Mesenchymal stem cell (in vitro differentiated cells and primary cell): ENCODE measurements at places on chromosomes 5 and 9.

DNA sequence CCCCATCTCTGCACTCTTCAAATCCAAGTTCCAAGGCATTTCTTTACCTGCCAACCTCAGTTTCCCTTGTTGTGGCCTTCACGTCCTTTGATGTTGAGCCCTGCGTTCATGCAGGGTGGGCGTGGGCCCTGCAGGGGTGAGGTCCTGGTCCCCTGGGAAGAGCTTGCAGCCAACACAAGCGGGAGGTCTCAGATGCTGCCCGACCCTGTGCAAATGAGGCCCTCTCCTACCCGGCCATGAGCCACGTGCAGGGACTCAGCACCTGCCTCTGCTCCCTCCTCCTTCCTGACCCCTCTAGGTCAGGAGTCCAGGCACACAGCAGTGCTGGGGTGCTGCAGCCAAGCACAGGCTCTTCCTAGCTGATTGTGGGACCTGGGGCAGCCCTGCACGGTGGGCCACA is 124.5 kb downstream of the ADAMTS2 start:
- no peak for DNase-seq
- no peaks in the 10 kb centered on the region for H3K4me1 ChIP-seq
- no peaks in the 10 kb centered on the region for H3K27me3 ChIP-seq
- H3K36me3 ChIP-seq, result no peaks in the 10 kb centered on the region
- H3K27ac ChIP-seq, result no peak overlapping the region

- DNase-seq, result no peak
- H3K27me3 ChIP-seq, result peaks cover 37% of the 10 kb centered on the region
- H3K4me1 ChIP-seq, result no peaks in the 10 kb centered on the region
- H3K4me3 ChIP-seq, result no peak overlapping the region
- H3K36me3 ChIP-seq, result no peaks in the 10 kb centered on the region
These were observed 278.0 kb downstream of the NTRK2 start for GRCh38 chr9:84947412-84947972.

DNA sequence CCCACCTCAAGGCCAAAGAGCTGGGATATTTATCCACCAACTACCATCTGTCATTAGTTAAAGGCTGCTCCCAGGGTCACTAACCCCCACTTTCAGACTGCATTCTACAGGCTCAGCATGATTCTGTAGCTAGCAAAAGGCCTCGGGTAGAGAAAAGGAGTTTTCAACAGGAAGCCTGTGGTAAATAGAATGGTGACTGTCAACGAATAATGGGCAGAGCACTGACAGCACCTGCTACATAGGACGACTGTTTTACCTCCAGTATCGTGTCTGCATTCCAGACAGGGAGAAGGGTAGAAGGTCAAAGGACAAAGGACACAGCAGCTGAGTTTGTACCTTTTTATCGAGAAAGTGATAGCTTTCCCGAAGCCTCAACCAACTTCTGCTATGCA is 20.3 kb downstream of the MFAP3 start:
- no peak overlapping the region for H3K4me3 ChIP-seq
- H3K27me3 ChIP-seq, result no peaks in the 10 kb centered on the region
- H3K27ac ChIP-seq, result no peak overlapping the region
- DNase-seq, result no peak
- H3K36me3 ChIP-seq, result peaks cover 13% of the 10 kb centered on the region

GRCh38 chr9:97904725-97905124 is 17.6 kb downstream of the TRMO start:
- no peak overlapping the region for H3K4me3 ChIP-seq
- no peak for DNase-seq
- H3K4me1 ChIP-seq, result peaks cover 1% of the 10 kb centered on the region
- H3K27ac ChIP-seq, result no peak overlapping the region
- H3K27me3 ChIP-seq, result no peaks in the 10 kb centered on the region
- peaks cover 19% of the 10 kb centered on the region for H3K36me3 ChIP-seq

GRCh38 chr9:122122903-122123632 is 30.0 kb upstream of the TTLL11 start:
- H3K4me1 ChIP-seq, result peaks cover 20% of the 10 kb centered on the region
- no peak overlapping the region for H3K4me3 ChIP-seq
- DNase-seq, result peak; percentile 63
- H3K27ac ChIP-seq, result no peak overlapping the region
- H3K27me3 ChIP-seq, result peaks cover 35% of the 10 kb centered on the region
- H3K36me3 ChIP-seq, result no peaks in the 10 kb centered on the region

- no peaks in the 10 kb centered on the region for H3K27me3 ChIP-seq
- DNase-seq, result peak; percentile 44
- H3K4me3 ChIP-seq, result no peak overlapping the region
- H3K36me3 ChIP-seq, result no peaks in the 10 kb centered on the region
- H3K27ac ChIP-seq, result peak overlapping the region; percentile 48
These were observed 37.6 kb downstream of the ANKRD33B start for GRCh38 chr5:10601246-10602030.

- H3K27me3 ChIP-seq, result no peaks in the 10 kb centered on the region
- DNase-seq, result no peak
- no peak overlapping the region for H3K27ac ChIP-seq
- no peak overlapping the region for H3K4me3 ChIP-seq
These were observed 9.2 kb downstream of the JADE2 start for GRCh38 chr5:134534726-134535110.

DNA sequence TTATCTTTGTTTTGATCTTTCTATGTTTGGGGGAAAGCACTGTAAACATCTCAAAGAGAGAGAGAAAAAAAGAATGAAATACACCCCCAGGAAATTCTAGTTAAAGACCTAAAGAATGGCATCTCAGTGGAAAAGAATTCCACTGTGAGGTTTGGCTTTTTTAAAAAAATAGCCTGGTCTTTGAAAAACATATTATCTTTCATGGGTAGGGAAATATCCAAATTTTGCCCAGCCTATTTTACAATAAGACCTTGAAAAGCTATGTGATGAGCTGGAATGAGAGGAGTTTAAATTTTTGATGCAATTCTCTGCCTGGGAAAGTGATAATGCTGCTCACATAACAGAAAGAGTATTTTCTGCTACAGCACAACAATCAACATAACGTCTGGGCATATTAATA is 348.1 kb upstream of the WWC1 start:
- H3K27me3 ChIP-seq, result no peaks in the 10 kb centered on the region
- H3K4me1 ChIP-seq, result peaks cover 15% of the 10 kb centered on the region
- H3K4me3 ChIP-seq, result no peak overlapping the region
- DNase-seq, result no peak
- peak overlapping the region; percentile 56 for H3K27ac ChIP-seq
- H3K36me3 ChIP-seq, result no peaks in the 10 kb centered on the region

- peaks cover 98% of the 10 kb centered on the region for H3K36me3 ChIP-seq
- peak; percentile 46 for DNase-seq
- H3K4me1 ChIP-seq, result no peaks in the 10 kb centered on the region
- no peaks in the 10 kb centered on the region for H3K27me3 ChIP-seq
- no peak overlapping the region for H3K4me3 ChIP-seq
These were observed 28.2 kb downstream of the MTRR start for GRCh38 chr5:7897014-7897600.

DNA sequence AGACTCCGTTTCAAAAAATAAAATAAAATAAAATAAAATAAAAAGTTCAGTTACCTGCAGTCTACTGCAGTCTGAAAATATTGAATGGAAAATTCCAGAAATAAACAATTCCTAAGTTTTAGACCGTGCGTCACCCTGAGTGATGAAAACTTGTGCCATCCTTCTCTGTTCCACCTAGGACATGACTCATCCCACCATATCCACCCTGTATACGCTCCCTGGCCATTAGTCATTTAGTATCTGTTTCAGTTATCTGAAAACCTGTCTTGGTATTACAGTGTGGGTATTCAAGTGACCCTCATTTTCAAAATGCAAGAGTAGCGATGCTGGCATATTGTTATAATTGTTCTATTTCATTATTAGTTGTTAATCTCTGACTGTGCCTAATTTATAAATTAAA is 51.8 kb upstream of the TEX48 start:
- no peak overlapping the region for H3K27ac ChIP-seq
- H3K36me3 ChIP-seq, result no peaks in the 10 kb centered on the region
- H3K4me1 ChIP-seq, result peaks cover 1% of the 10 kb centered on the region
- H3K4me3 ChIP-seq, result no peak overlapping the region

- DNase-seq, result peak; percentile 46
- H3K27ac ChIP-seq, result peak overlapping the region; percentile 33
- no peaks in the 10 kb centered on the region for H3K27me3 ChIP-seq
- H3K4me3 ChIP-seq, result no peak overlapping the region
- H3K36me3 ChIP-seq, result no peaks in the 10 kb centered on the region
These were observed 72.7 kb upstream of the RANBP3L start for GRCh38 chr5:36374266-36374862.

- H3K4me1 ChIP-seq, result no peaks in the 10 kb centered on the region
- H3K27ac ChIP-seq, result no peak overlapping the region
- no peaks in the 10 kb centered on the region for H3K27me3 ChIP-seq
- peaks cover 2% of the 10 kb centered on the region for H3K36me3 ChIP-seq
- no peak overlapping the region for H3K4me3 ChIP-seq
These were observed 142.9 kb upstream of the POU5F2 start for GRCh38 chr5:93884254-93884653.

GRCh38 chr5:57311251-57311650 is 137.4 kb downstream of the GPBP1 start:
- DNase-seq, result no peak
- no peak overlapping the region for H3K4me3 ChIP-seq
- peaks cover 8% of the 10 kb centered on the region for H3K27me3 ChIP-seq
- H3K36me3 ChIP-seq, result no peaks in the 10 kb centered on the region
- peaks cover 2% of the 10 kb centered on the region for H3K4me1 ChIP-seq

DNA sequence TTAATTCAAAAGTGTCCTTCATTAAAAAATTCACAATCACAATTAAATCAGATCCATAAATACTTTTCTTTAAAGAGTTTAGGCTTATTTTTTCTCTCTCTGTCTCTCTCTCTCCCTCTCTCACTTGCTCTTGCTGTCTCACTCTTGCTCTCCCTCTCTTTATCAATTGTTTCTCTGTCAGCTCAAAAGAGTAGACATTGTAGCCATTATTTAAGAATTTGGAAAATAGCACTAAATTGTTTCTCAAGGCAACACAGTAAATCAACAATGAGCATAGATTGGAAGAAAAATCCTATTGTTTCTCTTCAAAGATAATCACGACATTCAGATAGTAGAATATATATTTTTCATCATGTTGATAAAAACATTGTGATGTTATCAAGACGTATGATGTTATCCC is 1114.0 kb downstream of the PTPRD start:
- H3K27me3 ChIP-seq, result no peaks in the 10 kb centered on the region
- DNase-seq, result no peak
- H3K27ac ChIP-seq, result no peak overlapping the region
- no peaks in the 10 kb centered on the region for H3K4me1 ChIP-seq
- no peak overlapping the region for H3K4me3 ChIP-seq

GRCh38 chr5:171299851-171300250 is 9.2 kb upstream of the TLX3 start:
- no peak overlapping the region for H3K4me3 ChIP-seq
- DNase-seq, result no peak
- peaks cover 3% of the 10 kb centered on the region for H3K36me3 ChIP-seq
- peaks cover 10% of the 10 kb centered on the region for H3K27me3 ChIP-seq
- H3K27ac ChIP-seq, result no peak overlapping the region
- peaks cover 2% of the 10 kb centered on the region for H3K4me1 ChIP-seq

- H3K36me3 ChIP-seq, result no peaks in the 10 kb centered on the region
- H3K27me3 ChIP-seq, result peaks cover 8% of the 10 kb centered on the region
- H3K4me1 ChIP-seq, result peaks cover 16% of the 10 kb centered on the region
- H3K27ac ChIP-seq, result no peak overlapping the region
These were observed 39.3 kb downstream of the CRB2 start for GRCh38 chr9:123395276-123395688.

- H3K4me1 ChIP-seq, result no peaks in the 10 kb centered on the region
- H3K36me3 ChIP-seq, result no peaks in the 10 kb centered on the region
- no peaks in the 10 kb centered on the region for H3K27me3 ChIP-seq
- no peak for DNase-seq
- H3K27ac ChIP-seq, result no peak overlapping the region
- H3K4me3 ChIP-seq, result no peak overlapping the region
These were observed 679.9 kb downstream of the ISL1 start for GRCh38 chr5:52063186-52063585.

- H3K27ac ChIP-seq, result no peak overlapping the region
- peaks cover 38% of the 10 kb centered on the region for H3K36me3 ChIP-seq
- peaks cover 28% of the 10 kb centered on the region for H3K27me3 ChIP-seq
- DNase-seq, result no peak
- peak overlapping the region; percentile 63 for H3K4me3 ChIP-seq
These were observed 665 bp downstream of the TCF7 start for GRCh38 chr5:134114886-134115805.

- H3K4me1 ChIP-seq, result no peaks in the 10 kb centered on the region
- no peak for DNase-seq
- H3K27me3 ChIP-seq, result no peaks in the 10 kb centered on the region
- H3K36me3 ChIP-seq, result no peaks in the 10 kb centered on the region
- no peak overlapping the region for H3K4me3 ChIP-seq
These were observed 20.5 kb downstream of the SELENOP start for GRCh38 chr5:42791151-42791550.

- no peak overlapping the region for H3K4me3 ChIP-seq
- no peak overlapping the region for H3K27ac ChIP-seq
- H3K4me1 ChIP-seq, result peaks cover 7% of the 10 kb centered on the region
- H3K36me3 ChIP-seq, result no peaks in the 10 kb centered on the region
These were observed 153.6 kb downstream of the NR3C1 start for GRCh38 chr5:143249851-143250250.

GRCh38 chr5:89097103-89097502 is 214.1 kb upstream of the MEF2C start:
- H3K4me3 ChIP-seq, result no peak overlapping the region
- H3K4me1 ChIP-seq, result no peaks in the 10 kb centered on the region
- H3K27ac ChIP-seq, result no peak overlapping the region
- H3K27me3 ChIP-seq, result no peaks in the 10 kb centered on the region

- H3K4me3 ChIP-seq, result no peak overlapping the region
- no peak for DNase-seq
- H3K27me3 ChIP-seq, result no peaks in the 10 kb centered on the region
- H3K36me3 ChIP-seq, result no peaks in the 10 kb centered on the region
These were observed 194.7 kb downstream of the DNAH5 start for GRCh38 chr5:13749766-13750165.

DNA sequence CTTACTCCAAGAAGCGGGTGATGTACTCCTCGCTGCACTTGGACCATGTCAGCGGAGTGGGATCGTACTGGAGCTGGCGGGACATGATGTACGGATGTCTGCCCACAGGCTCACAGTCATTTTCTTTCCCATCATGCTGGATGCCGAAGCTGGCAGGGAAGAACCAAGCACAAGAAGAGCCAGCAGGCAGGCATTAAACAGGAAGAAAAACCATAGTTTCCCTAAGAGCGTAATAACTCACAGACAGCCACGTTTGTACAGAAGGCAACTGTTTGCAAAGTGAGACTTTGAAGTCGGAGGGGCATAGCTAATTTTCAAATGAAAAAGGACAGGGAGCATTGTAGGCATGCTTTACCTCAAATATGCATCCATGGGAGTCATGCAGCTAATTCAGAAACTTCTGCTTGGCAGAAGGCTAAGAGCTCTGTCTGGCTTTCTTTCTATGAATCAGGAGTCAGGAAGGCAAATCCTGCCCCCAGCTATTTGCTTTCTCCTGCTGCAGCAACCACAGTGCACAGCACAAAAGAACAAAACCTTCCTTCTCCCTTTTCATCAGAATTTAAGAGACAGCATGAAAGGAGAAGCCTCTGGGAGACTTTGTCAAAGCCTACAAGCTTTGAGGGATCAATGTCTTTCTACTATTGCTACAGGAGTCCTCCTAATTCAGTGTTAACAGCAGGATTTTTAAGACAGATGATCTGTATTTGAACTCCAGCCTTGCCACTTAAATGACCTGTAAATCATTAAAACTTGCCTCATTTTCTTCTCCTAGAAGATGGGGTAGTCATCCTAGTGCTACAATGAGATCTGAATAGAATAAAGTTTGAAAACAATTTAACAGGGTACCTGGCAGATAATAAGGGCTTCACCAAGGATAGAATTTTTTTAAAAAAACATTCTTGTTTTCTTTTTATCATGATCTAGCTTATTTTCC is 209.1 kb downstream of the TARS1 start:
- no peak overlapping the region for H3K4me3 ChIP-seq
- H3K27me3 ChIP-seq, result no peaks in the 10 kb centered on the region
- H3K36me3 ChIP-seq, result peaks cover 5% of the 10 kb centered on the region
- peaks cover 6% of the 10 kb centered on the region for H3K4me1 ChIP-seq
